CD8-positive, alpha-beta memory T cell (primary cell): ENCODE measurements at places on chromosomes 4 and X. TPM values are rescaled to one million over a fixed set of nuclear protein-coding genes. Genes with fewer than 3 reads are reported as not detected.

- DNase-seq = no peak
These were observed 14.5 kb upstream of the LRBA start for GRCh38 chr4:151029537-151029936.

- no peak for DNase-seq
These were observed 558.9 kb downstream of the SPOCK3 start for GRCh38 chr4:166675411-166675810.

DNA sequence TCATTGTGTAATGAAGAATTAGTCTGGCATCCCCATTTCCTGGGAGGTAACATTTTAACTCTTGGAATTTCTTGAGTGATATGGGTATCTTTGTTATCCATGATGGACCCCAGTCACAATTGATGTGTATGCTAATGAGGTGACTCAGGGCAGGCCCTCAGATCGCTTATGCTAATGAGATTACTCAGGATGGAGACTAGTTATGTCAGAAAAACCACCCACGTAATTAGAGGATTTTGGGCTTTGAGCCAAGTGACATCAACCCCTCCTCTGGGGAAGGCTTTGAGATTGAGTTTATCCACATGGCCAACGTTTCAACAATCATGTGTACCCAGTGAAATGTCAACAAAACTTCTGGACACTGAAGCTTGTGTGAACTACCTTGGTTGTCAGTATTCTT is 772.7 kb downstream of the STPG2 start:
- DNase-seq = no peak

GRCh38 chr4:130028552-130028951 is 932.6 kb downstream of the C4orf33 start:
- DNase-seq = no peak

DNA sequence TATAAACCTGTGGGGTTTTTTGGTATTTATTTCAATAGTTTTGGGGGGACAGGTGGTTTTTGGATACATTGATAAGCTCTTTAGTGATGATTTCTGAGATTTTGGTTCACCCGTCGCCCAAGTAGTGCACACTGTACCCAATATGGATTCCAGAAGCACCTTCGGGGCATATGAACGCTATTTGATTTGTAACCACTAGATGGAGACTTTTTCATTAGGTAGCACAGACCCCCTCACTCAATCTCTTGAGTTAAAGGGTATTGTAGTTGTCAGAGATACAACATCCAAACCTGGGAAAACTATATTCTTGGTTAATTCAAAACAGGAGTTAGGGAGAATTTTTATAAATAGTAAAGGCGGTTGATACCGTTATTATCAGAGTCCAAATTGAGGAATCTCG is 79.8 kb downstream of the SPANXN3 start:
- DNase-seq = no peak

DNA sequence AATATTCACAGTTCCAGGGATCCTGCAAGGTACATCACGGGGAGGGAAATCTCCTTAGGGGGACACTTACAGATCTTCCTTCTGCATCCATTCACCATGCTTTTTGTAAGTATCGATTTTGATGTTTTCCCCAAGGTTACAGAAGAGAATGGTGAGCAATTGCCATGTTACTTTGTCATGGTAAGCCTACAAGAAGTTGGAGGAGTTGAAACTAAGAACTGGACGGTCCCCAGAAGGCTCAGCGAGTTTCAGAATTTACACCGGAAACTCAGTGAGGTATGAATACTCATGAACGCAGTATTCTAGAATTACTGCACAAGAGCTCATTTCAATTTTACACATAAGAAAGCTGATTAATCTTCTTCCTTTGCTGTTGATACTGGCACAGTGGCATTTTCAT is 53.9 kb downstream of the LRP2BP start:
- DNase-seq = no peak

GRCh38 chrX:137342969-137343368 is 223.0 kb upstream of the ZIC3 start:
- DNase-seq = no peak

DNA sequence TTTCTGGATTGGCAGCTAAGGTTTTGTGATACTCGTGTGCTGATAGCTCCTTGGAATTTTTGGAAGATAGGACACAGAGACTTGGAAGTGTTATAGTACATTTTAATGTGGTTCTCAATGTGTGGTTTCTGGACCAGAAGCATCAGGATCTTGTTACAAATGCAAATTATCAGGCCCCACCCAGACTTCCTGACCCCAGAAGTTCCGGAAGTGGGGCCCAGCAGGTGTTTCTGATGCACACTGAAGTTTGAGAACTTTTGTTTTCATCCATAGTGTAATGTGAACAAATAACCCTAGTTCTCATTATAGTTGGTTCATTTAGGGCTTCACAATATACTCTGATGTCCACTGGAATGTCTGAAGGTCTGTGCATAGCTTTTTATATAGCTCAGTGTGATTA is 49.6 kb downstream of the LAMP2 start:
- DNase-seq = no peak

DNA sequence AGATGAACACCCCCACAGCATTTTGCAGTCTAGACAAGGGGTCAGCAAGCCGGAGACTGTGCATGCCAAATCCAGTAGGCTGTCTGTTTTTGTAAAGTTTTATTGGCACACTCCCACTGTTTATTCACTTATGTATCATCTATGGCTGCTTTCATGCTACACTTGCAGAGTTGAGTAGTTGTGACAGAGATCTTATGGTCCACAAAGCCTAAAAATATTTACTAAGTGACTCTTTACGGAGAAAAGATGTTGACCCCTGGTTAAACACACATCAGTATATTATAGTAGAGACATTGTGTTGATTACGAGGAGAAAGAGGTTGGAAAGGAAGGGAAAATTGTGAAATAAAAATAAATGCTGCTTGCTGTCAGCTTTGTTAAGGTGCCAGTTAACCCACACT is 2.2 kb upstream of the LHFPL1 start:
- DNase-seq = no peak

DNA sequence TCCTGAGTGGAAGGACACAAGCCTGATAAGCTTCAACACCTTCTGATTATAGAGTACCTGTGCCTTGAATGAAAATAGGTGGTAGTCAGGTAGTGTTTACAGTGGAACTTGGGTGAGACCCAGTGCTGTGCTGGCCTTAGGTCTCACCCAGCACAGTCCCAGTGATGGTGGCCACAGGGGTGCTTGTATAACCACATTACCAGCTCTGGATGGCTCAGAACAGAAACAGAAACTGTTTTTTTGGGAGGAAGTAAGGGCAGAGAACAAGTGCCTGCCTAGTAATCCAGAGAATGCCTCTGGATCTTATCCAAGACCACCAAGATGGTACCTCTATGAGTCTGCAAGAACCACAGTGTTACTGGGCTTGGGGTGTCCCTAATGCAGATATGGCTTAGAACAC is 171.5 kb upstream of the DIPK2B start:
- no peak for DNase-seq

- no peak for DNase-seq
These were observed 114.1 kb upstream of the TRIM2 start for GRCh38 chr4:153090181-153090580.

GRCh38 chr4:145048817-145049216 is 49.2 kb downstream of the ANAPC10 start:
- DNase-seq = no peak

DNA sequence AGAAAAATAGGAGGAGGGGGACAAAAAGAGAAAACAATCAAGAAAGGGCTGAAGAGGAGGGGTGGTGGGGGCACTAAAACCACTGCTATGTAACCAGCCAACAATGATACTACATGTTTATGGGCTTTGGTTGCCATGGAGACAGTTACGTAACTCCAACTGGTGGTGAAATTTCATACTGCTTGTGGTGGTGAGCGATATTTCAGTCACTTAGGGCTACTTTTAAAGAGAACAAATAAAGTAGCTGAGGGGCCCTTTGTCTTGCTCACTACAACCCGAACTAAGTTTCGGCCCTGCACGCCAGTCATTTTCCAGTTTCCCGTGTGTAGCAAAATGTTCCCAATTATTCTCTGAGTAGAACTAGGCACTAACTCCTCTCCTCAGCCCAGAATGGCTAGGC is 275.2 kb upstream of the EDA2R start:
- DNase-seq = no peak

DNA sequence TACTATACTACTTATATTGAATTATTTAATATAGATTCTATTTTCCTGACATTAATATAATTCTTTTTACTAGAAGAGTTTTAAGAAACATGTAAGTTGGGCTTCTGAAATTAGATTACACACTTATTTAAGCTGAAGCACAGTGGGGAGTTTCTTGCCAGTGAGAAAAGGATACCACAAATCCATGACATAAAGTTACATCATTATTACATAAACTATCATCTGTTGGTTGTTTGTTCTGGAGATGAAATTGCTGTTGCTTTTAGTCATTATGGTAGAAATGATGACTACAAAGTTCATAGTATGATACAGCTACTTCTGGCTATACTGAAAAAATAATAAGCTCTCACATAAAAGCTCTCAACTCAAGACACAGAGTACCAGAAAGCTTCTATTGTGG is 880.4 kb downstream of the PCDH18 start:
- no peak for DNase-seq

DNA sequence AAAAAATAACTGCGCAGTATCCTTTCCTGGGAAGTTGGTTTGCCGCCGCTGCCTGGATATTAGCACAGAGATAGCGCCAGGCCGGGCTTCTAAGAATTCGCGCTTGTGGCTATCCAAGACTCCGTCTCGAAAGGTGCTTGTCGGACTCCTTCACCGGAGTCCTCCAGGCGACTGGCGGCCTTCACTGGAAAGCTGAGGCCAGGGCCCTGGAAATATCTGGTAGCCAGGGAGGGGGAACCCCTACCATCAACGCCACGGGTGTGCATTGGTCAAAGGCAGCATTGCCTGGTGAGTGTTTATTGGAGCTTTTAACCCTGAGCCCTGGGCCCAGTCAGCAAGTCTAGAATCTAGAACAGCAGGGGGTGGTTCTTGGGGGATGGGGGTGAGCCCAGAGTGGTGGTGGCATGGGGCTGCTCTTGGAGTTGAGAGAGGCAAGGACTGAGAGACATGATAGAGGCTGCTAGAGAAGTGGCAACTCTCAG is 577 bp upstream of the PIM2 start:
- peak; percentile 65 for DNase-seq

DNA sequence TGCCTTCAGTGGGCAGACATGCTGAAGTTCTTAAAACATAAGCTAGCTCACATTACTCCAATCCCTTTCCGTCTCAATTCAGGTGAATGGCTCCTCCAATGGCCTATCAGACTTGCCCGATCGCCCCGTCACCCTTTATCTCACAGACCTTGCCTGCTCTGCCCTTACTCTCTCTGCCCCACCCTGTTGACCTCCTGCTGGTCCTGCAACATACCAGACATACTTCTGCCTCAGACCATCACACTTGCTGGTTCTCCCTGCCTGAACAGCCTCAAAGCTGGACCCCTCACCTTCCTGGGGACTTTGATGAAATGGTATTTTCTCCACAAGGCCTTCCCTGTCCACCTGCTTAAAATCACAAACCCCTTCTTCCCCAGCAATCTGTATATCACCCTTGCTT is 340.1 kb upstream of the NR3C2 start:
- no peak for DNase-seq

GRCh38 chr4:92651536-92651935 is 347.8 kb downstream of the GRID2 start:
- no peak for DNase-seq

DNA sequence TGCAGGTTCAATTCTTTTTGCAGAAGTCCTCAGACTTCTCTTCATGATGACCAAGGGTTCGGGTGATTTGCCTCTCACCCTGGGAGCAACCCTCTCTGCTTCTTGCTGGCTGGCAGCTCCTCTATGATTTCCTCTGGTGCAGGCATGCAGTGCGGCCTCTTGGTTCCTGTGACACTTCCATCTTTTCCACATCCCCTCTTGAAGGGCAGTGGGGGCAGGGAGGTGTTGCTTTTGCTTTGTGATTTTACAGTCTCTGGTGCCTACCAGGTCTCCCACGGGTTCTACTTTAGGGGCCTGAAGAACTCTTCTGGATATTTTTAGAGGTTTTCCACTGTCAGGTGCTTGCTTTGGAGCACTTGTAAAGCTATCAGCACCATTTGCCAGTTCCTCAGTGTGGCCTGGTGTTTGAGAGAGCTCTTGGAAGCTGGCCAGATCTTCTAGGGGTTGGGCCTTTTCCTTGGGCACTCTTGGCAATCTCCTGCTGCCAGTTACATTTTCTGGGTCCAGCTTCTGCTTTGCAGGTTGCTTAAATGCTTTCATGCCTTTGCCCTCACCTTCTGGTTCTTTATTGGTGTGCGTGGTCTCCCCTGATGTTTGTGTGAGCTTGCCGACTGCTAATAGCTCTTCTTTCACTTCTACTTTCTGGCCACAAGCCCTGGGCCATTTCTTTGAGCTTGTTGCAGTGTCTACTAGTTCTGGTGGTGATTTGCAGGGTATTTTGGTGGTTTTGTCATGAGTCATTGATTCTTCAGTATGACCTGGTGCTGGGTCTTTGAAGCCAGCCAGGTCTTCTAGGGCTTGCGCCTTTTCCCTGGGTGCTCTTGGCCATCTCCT is 11.5 kb upstream of the CHST7 start:
- no peak for DNase-seq

GRCh38 chr4:4443821-4444220 is 56.9 kb downstream of the NSG1 start:
- no peak for DNase-seq

- DNase-seq = peak; percentile 64
These were observed 4.2 kb downstream of the PRDM8 start for GRCh38 chr4:80201252-80202151.

- no peak for DNase-seq
These were observed 95.3 kb upstream of the PTPN13 start for GRCh38 chr4:86498863-86499166.

- no peak for DNase-seq
These were observed 17.6 kb downstream of the MAGEA8 start for GRCh38 chrX:149898554-149898953.

MAGEB2 gene
- total RNA-seq = not detected

PNMA5 gene
- not detected for total RNA-seq

UGT2B17 gene
- total RNA-seq = not detected

BBS12 gene
- total RNA-seq = 2.1 TPM

FGF13 gene
- total RNA-seq = not detected

GPC4 gene
- total RNA-seq = not detected

EIF2S3 gene
- 259 TPM for total RNA-seq

CXCL13 gene
- total RNA-seq = 3.1 TPM

CSAG2 gene
- total RNA-seq = not detected

SRP72 gene
- 197 TPM for total RNA-seq

FIP1L1 gene
- 72.8 TPM for total RNA-seq

CXorf49 gene
- total RNA-seq = not detected
